NK-92 treated with Interleukin-12 subunit alpha and Interleukin-12 subunit beta, amount 100 ng/mL, for 24 hours (cell line): ENCODE measurements at places on chromosomes 5 and 9.

DNA sequence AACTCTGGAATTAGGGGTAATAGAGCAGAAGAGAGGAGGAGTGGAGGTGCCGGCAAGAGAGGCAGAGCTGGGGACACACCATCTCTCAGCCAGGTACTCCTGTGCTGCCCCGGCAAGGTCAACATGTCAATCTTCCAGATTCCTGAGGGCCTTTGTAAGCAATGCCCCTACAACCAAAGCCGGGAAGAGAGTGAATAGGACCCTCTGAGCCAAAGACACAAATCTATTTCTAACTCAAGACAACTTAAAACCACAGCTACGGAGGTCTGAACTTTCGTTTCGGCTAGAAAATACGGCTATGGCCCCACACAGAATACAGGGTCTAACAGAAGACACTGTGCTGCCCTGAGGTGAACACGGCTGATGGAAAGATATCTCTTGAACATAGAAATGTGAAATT lies 66.6 kb downstream of the SERINC5 start:
- DNase-seq = no peak

DNA sequence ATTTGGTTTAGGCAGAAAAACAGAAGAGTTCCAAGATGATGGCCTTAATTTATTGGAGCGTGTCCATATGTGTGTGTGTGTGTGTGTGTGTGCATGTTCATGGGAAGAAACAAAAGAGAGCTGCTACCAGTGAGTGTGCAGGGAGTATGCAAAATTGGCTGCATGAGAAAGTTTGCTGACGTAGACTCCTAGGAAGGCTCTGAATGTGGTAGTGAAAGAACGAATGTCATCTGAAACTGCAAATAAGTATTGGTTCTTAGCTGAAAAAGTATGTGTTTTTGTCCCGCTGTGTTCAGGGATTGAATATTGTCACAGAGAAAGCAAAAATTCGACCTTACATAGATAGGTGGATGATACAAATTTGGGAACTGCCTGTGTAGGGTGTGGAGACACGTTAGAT lies 542.6 kb upstream of the COX7C start:
- no peak for DNase-seq

- DNase-seq = no peak
Measured at GRCh38 chr9:85940275-85940831, 593 bp upstream of the NAA35 start.

- no peak for DNase-seq
Measured at GRCh38 chr9:101354765-101355708, 29.8 kb downstream of the BAAT start.

DNA sequence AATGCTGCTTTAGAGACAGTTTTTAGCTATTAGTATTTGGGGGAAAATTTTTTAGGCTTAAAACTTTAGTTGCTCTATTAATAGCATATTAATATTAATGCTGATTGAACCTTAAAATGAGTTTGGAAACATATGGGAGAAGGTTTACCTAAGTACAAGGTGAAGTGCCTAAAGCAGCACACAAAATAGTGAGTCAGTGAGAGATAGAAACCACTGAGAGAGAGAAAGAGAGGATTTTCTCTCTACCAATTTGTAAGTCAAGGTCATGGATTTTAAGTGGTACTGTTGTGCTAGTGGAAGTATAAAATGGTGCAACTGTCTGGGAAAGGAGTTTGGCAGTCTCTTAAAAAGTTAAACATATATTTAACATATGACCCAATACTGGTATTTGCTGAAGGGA lies 64.9 kb downstream of the MARCHF3 start:
- no peak for DNase-seq

DNA sequence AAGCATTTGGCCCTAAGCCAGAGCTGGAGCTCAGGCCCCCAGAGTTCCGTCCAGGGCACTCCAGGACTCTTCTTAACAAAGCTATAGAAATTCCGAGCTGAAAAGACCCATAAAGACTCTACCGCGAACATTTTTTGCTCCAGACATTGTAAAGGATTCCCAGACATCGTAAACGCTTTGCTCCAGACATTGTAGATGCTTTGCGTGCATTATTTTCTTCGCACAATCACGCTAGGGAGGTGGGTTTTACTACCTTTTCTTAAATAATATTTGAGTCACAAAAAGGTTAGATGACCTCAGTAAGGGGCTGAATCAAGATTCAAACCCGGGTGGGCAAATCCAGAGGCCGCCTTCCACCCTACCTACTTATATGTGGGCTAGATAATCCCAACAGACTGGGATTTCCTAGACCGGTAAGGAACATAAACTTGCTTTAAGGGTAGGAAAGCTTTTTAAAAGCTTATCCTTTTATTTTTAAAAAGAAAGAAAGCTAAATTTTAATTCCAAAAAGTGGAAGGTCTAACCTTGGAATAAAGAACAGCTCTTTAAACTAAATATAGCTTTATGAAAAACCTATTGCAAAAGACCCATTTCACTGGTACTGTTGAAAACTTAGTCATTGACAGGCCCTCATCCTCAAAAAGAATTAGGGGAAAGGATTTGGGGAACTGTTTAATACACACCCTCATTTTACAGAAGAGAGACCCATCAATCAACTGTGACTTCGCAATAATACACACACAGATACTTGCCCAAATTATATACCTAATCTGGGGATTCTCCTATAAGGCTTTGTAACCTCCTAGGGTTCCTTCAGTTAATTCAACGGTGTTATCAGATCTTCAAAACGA lies 822 bp upstream of the TNIP1 start:
- DNase-seq = no peak

DNA sequence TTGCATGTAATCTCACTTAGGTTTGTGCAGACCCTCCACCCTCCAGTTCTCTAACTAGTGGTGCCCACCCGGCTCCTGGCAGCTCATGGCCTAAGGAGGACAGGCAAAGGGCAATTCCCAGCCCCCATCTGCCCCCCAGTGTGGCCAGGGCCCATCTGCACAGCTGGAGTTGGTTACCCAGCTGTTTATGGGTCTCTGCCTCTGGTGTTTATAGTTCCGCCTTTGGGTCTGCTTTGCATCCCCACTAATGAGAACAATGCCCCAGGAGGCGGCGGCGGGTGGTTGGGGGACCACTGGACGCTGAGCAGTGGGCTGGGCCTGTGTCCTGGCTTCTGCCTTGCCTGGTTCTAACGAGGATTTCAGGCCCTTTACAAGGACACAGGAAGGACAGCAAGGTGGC lies 62.4 kb downstream of the NDST1 start:
- no peak for DNase-seq

DNA sequence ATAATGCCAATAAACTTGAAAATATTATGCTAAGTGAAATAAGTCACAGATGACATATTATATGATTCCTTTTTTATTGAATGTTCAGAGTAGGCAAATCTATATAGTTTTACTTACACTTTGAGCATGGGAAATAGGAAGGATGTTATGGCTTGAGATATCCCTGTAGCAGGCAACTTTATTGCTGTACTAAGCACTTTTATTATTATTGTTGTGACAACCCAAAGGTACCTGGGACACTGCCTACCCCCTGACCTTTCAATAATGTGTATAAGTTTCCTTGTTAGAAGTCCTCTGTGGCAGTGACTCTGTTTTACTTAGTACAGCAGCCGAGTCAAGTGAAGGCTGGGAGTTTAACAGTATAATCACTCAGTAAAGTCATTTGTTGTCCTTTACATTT lies 39.9 kb downstream of the SHOC1 start:
- DNase-seq = no peak

- DNase-seq = no peak
Measured at GRCh38 chr9:134968823-134969090, 51.0 kb upstream of the FCN1 start.

DNA sequence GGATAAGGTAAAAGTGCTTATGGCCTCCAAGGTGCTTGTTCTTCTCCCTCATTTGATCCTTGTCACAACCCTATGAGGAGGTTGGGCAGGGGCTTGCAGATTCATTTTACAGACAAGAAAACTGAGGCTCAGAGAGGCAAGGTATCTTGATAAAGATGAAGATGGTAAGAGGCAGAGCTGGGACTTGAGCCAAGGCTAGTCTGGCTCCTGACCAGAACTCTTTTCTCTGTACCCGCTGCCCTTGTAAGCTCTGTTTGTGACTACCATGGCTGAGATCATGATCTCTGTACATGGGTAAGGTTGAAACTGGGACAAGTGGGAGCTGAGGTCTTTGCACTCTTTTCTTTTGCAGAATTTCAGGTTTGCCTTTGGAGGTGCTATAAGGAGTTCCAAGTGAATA lies 33.6 kb downstream of the SEC61B start:
- no peak for DNase-seq

GRCh38 chr5:56440871-56441740 lies 208.0 kb upstream of the ANKRD55 start:
- no peak for DNase-seq

DNA sequence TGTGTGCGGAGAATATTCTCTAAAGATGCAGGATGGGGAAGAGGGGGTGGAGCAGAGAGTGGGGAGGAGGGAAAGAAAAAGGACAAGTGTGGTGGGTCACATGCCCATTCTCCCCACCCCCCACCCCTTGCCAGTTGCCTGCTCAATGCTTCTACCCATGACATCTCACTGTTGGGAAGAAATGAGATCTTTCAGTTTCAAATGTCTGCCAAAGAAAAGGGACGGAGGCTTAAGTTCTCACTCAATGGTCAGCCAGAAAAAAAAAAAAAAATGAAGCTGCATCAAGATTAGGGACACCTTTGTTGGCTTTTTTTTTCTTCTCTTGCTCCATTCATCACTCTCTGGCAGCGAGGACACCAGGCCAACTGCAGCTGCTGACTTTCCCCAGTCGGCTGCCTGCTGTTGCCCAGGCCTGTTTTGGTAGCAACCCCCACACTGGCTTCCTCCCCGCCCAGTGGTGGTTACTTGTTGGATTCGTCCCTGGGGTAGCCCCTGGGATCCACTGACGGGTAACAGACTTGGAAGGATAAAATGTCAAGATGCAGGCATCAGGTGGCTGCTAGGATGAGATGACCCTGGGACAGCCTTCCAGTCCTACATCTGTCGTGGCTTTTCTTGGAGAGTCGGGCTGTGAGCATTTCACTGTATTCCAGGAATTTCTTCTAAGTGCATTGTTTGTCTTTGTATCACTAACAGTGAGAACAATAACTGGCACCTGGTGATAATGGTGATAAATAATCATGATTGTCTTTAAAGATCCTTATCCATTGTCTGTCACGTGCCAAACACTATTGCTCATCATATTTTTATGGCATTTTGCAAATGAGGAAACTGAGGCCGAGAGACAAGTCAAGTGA lies 9.1 kb downstream of the WWC1 start:
- no peak for DNase-seq

- DNase-seq = no peak
Measured at GRCh38 chr5:149268928-149269557, 2.6 kb upstream of the AFAP1L1 start.

DNA sequence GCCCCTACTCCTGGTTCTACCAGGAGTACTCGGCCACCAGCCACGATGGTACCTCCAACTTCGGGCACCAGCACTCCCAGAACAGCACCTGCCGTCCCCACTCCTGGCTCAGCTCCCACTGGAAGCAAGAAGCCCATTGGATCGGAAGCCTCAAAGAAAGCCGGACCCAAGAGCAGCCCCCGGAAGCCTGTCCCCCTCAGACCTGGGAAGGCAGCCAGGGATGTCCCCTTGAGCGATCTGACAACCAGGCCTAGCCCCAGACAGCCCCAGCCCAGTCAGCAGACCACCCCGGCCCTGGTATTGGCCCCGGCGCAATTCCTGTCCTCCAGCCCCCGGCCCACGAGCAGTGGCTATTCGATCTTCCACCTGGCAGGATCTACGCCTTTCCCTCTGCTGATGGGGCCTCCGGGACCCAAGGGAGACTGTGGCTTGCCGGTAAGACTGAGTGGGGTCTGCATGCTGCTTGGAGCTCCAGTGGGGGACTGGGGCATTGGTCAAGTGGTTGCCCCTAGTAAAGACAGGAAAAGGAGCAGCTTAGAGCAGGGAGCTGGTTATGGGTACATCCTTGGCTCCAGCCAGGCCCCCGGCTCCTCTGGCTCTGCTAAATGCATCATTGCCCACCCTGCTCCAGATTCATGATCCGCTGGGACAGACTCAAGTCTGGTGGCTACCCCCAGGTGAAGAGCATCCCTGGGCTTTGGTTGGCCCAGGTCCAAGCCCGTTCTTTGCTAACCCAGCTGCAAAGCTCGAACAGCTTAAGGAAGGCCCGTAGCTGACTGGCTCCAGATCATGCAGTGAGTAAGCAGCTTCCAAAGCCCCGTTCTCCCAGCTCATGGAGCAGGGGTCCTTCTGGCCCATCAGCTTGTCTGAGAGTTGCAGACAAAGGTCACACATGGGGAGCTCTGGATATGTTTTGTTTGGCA lies 14.0 kb downstream of the COL27A1 start:
- no peak for DNase-seq

- DNase-seq = peak; percentile 8
Measured at GRCh38 chr5:32538031-32538547, 47.3 kb upstream of the SUB1 start.

- DNase-seq = no peak
Measured at GRCh38 chr5:39446231-39446630, 21.5 kb upstream of the DAB2 start.

GRCh38 chr9:78971540-78971939 lies 600.2 kb upstream of the TLE4 start:
- no peak for DNase-seq

GRCh38 chr5:176553260-176554085 lies 4.3 kb downstream of the CDHR2 start:
- DNase-seq = no peak

DNA sequence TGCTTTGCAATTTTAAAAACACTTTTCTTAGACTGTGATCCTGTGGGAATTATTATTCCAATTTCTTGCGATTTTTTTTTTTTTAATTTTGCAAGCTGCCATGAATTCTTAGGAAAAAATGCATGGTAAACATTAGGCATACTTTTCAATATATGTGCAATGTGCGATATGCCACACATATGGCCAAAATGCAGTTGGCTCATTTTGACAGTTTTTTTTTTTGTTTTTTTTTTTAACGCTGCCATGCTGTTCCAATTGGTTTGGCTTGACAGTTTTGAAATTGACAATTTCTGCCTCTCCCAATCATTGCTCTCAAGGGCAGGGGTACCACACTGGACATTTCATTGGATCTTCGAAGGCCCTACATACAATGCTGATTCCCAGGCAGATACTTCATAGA lies 36.4 kb downstream of the DAPK1 start:
- no peak for DNase-seq

- no peak for DNase-seq
Measured at GRCh38 chr9:136850866-136851775, 1.0 kb upstream of the MAMDC4 start.

DNA sequence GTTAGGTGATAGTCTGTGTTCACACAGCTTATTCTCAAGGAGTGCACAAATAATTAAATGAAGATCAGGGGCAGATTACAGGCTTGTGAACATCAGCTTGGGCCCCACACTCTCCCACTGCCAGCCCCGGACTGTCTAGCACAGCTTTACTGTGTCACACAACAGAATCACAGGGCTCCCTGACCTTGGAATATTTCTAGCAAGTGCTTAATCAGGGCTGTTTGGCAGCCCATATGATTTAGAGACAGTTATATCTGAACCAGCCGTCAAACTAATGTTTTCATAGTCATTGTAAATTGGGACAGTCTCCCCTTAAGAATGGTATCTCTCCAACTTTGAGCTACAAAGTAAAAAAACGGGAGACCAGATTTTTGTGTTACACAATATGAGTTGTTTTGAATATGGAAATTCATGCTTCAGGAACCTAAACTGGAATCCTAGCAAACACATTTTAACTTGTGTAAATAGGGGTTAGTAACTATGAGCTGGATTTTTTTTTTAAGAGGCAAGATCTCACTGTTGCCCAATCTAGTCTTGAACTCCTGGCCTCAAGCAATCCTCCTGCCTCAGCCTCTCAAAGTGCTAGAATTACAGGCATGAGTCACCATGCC lies 517.6 kb downstream of the BNC2 start:
- no peak for DNase-seq

GRCh38 chr5:117098094-117098493 lies 523.5 kb upstream of the SEMA6A start:
- no peak for DNase-seq
